ENCODE measurements at places on chromosomes 5 and 9. TPM values are rescaled to one million over a fixed set of nuclear protein-coding genes. Genes with fewer than 3 reads are reported as not detected.

GRCh38 chr9:133437753-133438531 lies 15.8 kb downstream of the ADAMTS13 start:
- DNase-seq = peak; percentile 63
- no peaks in the 10 kb centered on the region for H3K36me3 ChIP-seq
- H3K27ac ChIP-seq = no peak overlapping the region
- no peaks in the 10 kb centered on the region for H3K4me1 ChIP-seq

GRCh38 chr5:55934115-55934613 lies 60.6 kb downstream of the IL6ST start:
- H3K4me3 ChIP-seq = no peak overlapping the region
- H3K27ac ChIP-seq = no peak overlapping the region
- H3K4me1 ChIP-seq = no peaks in the 10 kb centered on the region
- no peaks in the 10 kb centered on the region for H3K36me3 ChIP-seq

- no peak overlapping the region for H3K27ac ChIP-seq
- peak overlapping the region; percentile 68 for H3K4me3 ChIP-seq
- peak; percentile 73 for DNase-seq
- H3K36me3 ChIP-seq = no peaks in the 10 kb centered on the region
These were observed 8.0 kb downstream of the LRRC26 start for GRCh38 chr9:137161558-137162486.

DNA sequence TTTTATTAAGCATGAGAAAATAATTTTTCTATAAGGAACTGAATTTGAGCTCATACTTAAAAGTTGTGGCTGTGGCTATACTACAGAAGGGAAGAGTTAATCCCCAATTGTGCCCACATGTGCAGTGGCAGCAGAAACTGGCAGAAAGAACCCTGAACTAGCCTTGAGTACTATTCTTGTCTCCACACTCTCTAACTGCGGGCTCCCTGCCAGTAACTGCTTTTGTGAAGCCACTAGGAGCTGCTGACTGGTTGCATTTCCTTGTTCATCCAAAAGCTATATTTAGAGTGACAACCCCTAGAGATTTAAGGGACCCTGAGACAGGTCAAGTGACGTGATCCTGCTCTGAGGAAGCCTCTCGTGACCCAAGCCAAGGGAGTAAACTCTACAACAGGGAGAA lies 238.6 kb downstream of the ELAVL2 start:
- H3K36me3 ChIP-seq = no peaks in the 10 kb centered on the region
- no peaks in the 10 kb centered on the region for H3K27me3 ChIP-seq
- H3K4me1 ChIP-seq = peaks cover 38% of the 10 kb centered on the region
- H3K27ac ChIP-seq = no peak overlapping the region
- H3K4me3 ChIP-seq = no peak overlapping the region

GRCh38 chr5:177040814-177041420 lies 18.4 kb downstream of the ZNF346 start:
- no peaks in the 10 kb centered on the region for H3K27me3 ChIP-seq
- H3K4me3 ChIP-seq = no peak overlapping the region
- peaks cover 32% of the 10 kb centered on the region for H3K36me3 ChIP-seq
- peaks cover 8% of the 10 kb centered on the region for H3K4me1 ChIP-seq

DNA sequence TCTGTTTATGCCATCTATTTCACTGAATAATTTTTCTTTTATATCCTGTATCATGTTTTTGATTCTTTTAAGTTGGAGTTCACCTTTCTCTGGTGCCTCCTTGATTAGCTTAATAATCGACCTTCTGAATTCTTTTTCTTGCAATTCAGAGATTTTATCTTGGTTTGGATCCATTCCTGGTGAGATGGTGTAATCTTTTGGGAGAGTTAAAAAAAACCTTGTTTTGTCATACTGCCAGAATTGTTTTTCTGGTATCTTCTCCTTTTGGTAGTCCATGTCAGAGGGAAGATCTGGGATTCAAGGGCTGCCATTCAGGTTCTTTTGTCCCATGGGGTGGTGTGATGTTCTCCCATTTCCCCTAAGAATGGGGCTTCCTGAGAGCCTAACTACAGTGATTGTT lies 800.8 kb upstream of the TYRP1 start:
- H3K4me3 ChIP-seq = no peak overlapping the region
- H3K36me3 ChIP-seq = peaks cover 20% of the 10 kb centered on the region
- no peak for DNase-seq
- H3K27ac ChIP-seq = no peak overlapping the region

The GARIN3 gene
- total RNA-seq = not detected

All from WTC11 (cell line).